ENCODE measurements at places on chromosomes 6 and 20. TPM values are rescaled to one million over a fixed set of nuclear protein-coding genes. Genes with fewer than 3 reads are reported as not detected.
A peak's percentile ranks its signal among the peaks of the same experiment; 100 is the strongest.

DNA sequence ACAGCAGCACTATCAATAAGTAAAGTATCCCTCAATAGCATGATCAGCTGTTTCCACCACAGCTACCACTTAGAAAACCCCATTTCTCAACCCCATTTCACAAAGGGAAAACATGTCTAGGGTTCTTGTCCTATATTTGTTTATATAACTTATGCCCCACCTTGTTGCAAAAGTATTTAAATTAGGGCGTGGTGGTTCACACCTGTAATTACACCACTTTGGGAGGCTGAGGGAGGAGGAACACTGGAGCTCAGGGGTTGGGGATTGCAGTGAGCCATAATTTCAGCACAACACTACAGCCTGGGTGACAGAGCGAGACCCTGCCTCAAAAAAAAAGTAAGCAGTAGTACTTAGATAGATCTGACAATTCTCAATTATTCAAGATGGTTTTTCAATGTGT, 3.7 kb downstream of the MRPL14 start:
- H3K36me3 ChIP-seq: no peaks in the 10 kb centered on the region
- no peaks in the 10 kb centered on the region for H3K27me3 ChIP-seq
- no peak for DNase-seq
- H3K4me1 ChIP-seq: peaks cover 34% of the 10 kb centered on the region
- no peak overlapping the region for H3K4me3 ChIP-seq
- H3K27ac ChIP-seq: no peak overlapping the region

- no peak for DNase-seq
- H3K4me3 ChIP-seq: peak overlapping the region; percentile 71
- H3K4me1 ChIP-seq: peaks cover 17% of the 10 kb centered on the region
- H3K36me3 ChIP-seq: no peaks in the 10 kb centered on the region
Observed at GRCh38 chr6:70412252-70413113, 825 bp upstream of the FAM135A start.

DNA sequence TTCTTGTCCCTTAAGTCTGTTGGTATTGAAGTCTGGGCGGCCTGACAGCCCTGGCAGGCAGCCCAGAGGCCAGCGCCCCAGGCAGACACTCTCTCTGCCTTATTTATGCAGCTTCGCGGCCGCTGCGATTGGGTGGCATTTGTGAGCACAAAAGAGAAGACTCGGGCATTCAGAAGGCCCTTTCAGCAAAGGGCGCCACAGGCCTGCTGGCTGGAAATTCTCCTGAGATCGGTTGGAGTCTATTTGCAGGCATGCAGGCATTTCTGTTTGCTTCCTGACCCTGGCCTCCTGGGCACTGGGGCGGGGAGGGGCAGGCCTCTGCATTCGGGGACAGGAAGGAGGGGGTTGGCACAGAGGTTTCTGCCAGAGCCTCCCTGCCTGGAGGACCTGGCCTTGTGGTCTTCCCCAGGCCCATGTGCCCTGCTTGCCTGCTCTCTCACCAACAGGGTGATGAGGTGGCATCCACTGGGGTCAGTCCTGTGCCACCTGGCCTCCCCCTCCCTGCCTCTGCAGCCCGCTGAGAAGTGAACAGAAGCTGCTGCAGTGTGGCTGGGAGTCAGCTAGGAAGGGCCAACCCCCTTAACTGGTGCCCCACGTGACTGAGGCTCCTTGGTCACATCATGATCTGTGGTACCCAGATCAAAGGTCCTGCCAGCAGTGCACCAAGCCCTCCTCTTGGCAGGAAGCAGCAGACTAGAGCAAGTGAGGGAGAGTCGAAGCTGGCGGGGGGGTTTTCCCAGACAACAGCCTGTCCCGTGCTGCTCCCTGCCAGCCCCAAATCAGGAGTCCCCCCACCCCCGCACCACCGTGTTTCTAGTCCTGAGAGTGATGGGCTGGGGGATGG, 16.6 kb upstream of the CCDC167 start:
- no peak overlapping the region for H3K4me3 ChIP-seq
- DNase-seq: peak; percentile 73
- peak overlapping the region; percentile 51 for H3K27ac ChIP-seq
- H3K27me3 ChIP-seq: no peaks in the 10 kb centered on the region
- H3K36me3 ChIP-seq: no peaks in the 10 kb centered on the region
- H3K4me1 ChIP-seq: peaks cover 35% of the 10 kb centered on the region

DNA sequence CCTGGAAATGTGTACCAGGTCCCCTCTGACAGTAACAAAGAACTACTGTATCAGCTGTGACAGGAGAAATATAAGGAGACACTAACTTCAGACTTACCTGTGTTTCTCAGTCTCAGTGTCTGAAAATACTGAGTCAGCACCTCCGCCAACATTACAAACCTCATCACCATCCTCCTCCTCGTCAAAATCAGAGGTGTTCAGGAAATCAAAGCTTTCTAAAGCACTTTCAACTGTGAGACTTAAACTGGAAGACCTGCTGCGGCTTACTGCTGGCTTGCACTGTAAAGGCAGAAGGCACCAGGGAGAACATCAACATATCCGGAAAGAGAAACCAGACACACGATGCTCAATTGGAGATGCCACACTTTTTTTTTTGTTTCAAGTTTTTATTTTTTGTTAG, 40.3 kb upstream of the ARMH2 start:
- no peak overlapping the region for H3K4me3 ChIP-seq
- no peaks in the 10 kb centered on the region for H3K4me1 ChIP-seq
- H3K27me3 ChIP-seq: no peaks in the 10 kb centered on the region
- H3K36me3 ChIP-seq: peaks cover 89% of the 10 kb centered on the region
- DNase-seq: no peak

MYLK2 gene
- not detected for total RNA-seq
